ENCODE measurements at places on chromosomes 1 and 21. TPM values are rescaled to one million over a fixed set of nuclear protein-coding genes. Genes with fewer than 3 reads are reported as not detected.

GRCh38 chr1:93672069-93672468 lies 9.6 kb downstream of the BCAR3 start:
- no peak for DNase-seq

GRCh38 chr1:76379506-76379905 lies 305.0 kb downstream of the ST6GALNAC3 start:
- no peak for DNase-seq

GRCh38 chr1:225482421-225482950 lies 54.6 kb upstream of the LBR start:
- DNase-seq: no peak

GRCh38 chr1:238404921-238405320 lies 514.2 kb upstream of the ZP4 start:
- DNase-seq: no peak

- DNase-seq: peak; percentile 25
These were observed 192.9 kb downstream of the RHOU start for GRCh38 chr1:228927946-228928898.

DNA sequence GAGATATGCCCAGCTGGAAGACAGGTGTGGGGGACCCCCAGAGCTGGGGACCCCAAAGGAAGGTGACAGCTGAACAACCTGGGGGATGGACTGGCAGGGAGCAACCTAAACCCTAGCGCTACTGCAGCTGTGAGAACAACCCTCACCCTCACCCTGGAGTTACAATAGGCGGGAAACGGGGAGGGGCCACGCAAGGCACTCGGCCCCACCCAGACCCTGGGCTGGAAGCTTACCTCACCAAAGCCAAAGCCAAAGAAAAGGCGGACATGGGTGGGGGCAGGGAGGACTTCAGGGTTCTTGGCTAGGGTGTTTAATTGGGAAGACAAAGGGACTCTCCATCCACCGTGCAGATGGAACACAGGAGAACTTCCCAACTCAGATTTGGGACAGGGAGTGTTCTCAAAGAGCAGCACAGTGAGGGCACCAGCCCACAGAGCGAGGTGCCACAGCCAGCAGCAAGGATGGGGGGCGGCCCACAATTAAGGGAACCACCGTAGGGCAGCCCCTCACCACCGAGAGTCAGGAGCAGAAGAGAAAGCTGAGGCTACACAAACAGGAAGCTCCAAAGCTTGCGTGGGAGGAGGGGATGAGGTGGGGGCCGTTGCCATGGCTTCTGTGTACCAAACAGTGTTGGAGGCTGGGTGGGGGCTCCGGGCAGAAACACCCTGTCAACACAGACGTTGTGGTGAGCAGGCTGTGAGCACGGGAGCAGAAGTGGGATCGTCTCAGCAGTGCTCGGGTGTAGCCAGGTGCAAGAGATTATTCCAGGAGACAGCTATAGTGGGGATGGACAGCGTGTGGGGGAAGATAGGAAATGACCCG lies 1.9 kb downstream of the TAGLN2 start:
- peak; percentile 89 for DNase-seq

GRCh38 chr1:206006946-206007345 lies 3.8 kb upstream of the RAB7B start:
- no peak for DNase-seq

GRCh38 chr1:204887846-204888245 lies 17.2 kb downstream of the NFASC start:
- no peak for DNase-seq

GRCh38 chr21:39650801-39651200 lies 38.1 kb downstream of the B3GALT5 start:
- no peak for DNase-seq

DNA sequence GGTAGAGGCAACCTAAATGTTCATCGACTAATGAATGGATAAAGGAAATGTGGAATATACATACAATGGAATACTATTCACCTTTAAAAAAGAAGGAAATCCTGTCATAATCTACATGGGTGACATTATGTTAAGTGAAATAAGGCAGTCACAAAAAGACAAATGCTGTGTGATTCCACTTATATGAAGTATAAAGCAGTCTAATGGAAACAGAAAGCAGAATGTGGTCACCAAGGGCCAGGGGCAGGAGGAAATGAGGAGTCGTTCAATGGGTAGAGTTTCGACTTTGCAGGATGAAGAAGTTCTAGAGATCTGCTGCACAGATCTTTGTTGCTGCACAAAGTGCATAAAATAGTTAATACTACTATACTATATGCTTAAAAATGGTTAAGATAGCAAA lies 7.8 kb downstream of the DIPK1A start:
- peak; percentile 35 for DNase-seq

DNA sequence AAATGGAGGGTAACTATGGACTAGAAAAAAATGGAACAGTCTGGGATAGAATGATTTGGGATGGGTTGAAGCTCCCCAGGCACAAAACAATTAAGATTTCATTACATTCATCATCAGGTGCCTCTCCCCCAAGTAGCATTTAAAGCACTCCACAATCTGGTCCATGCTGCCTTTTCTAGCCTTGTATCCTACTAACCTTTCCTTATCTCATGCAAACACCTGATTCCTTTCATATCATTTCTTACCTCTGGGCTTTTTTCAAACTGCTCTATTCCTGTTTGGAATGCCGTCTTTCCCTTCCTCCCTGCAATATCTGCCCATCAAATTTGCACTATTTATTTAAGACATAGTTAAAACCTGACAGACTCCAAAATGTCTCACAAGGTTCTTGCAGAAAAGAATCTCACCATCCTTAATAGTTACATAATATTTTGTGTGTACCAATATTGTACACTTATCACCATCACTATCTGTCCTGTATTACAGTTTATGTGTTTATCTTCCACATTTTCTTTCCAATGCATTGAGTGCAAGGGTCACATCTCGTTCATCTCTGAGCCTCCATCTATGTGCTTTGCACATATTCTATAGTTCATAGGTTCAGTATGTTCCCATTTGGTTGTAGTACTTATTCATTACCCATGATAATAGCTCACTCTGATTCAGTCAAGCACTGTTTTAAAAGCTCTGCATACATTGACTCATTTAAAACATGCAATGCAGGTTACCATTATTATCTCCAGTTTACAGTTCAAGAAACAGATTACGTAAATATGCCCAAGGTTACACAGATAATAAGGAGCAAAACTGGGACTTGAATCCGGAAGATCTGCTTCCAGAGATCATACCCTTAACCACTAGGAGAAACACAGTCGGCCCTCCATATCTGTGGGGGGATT lies 16.1 kb upstream of the SHCBP1L start:
- no peak for DNase-seq

DNA sequence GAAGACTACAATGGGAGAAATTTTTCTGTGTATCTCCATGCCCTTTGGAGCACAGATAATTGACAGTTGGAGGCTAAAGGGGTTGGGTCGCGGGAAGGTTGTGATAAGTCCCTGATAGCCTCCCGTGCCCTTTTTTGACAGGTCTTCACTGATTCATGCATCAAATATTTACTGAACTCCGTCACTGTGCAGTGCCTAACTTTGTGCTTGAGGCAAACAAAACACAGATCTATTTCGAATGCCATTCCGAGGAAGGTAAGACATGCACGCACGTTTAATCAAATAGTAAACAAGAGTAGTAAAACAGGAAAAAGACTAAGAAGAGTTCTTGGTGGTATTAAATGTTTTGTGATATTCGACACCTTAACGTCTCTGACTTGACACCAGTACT lies 494 bp upstream of the PIP5K1A start:
- no peak for DNase-seq

GRCh38 chr1:150213170-150214098 lies 22.5 kb downstream of the ANP32E start:
- DNase-seq: peak; percentile 94

DNA sequence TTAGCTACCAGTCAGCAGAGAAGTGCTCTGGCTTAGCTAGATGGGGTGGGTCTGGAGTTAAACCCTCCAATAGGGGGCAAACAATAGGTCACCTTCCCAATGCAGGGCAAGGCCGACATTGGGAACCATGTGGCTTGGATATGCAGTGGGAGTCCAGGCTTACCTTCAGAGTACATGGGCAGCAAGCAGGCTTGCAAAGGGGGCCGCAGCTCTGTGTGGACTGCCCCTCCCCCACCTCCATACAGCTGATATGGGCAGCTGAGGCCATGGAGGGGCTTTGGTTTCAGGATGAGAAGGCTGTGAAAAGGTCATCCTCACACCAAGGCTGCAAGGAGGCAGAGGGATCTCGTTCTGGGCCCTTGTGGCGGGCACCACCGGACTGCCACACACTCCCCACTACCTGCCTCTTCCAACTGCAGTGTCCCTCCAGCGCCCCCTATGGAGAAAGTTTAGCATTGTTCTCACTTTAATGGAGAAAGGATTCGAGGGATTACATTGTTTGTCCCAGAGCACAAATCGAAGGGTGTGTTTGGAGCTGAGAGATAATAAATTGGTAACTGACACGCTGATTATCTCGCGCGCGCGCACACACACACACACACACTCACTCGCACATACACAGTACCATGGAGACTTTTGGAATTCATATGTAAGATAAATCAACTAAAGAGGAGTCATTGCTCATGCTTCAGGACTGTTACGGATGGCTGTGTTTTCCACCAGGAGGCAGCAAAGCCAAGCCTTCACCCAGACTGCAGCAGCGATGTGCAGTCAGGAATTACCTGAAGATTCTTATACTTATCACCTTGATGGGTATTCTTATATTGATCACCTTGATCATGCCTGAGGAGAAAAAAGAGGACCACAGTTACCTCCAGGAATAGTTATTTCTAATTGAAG lies 7.0 kb upstream of the SMCP start:
- peak; percentile 19 for DNase-seq

DNA sequence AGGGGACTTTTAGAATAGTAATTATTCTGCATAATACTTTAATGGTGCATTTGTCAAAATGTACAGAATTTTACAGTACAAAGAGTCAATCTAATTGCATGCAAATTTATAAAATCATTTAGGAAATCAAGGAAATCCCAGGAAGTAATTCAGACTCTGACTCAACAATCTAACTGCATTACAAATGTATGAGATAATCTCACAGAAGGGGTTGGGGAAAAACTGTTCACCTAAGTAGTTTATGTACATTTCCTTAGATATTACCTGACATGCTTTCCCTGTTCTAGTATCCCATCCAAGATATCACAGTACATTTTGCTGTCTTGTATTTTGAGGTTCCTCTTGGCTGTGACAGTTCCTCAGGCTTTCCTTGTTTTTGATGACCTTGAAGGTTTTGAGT lies 4.7 kb downstream of the CRB1 start:
- DNase-seq: no peak

GRCh38 chr1:214980921-214981320 lies 101.6 kb upstream of the KCNK2 start:
- no peak for DNase-seq

DNA sequence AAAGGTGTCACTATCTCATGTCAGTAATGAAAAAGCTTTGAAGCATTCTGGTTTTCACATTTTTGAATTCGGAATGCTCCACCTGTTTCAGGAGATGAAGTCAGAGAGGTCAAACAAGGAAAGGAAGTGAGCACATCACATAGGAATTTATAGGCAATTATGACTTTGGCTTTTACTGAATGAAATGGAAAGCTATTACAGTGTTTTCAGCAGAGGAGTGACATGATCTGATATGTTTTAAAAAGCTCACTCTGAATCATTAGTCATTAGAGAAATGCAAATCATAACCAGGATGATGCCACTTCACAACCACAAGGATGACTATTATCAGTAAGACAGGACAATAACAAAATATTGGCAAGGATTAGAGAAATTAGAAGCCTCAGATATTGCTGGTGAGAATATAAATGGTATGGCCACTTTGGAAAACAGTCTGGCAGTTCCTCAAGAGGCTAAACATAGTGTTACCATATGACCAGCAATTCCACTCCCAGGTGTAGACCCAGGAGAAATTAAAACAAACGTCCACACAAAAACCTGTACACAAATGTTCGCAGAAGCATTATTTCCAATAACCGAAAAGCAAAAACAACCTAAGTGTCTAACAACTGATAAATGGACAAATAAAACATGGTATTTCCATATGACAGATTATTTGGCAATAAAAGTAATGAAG lies 7.5 kb downstream of the TAF1A start:
- DNase-seq: no peak

GRCh38 chr1:197731449-197731848 lies 43.8 kb downstream of the DENND1B start:
- no peak for DNase-seq

GRCh38 chr1:110262296-110262695 lies 52.2 kb downstream of the KCNC4 start:
- no peak for DNase-seq

- DNase-seq: no peak
These were observed 110.8 kb downstream of the DSCAM start for GRCh38 chr21:40736145-40736544.

- DNase-seq: no peak
These were observed 975.7 kb upstream of the PRMT6 start for GRCh38 chr1:106080608-106081325.

DNA sequence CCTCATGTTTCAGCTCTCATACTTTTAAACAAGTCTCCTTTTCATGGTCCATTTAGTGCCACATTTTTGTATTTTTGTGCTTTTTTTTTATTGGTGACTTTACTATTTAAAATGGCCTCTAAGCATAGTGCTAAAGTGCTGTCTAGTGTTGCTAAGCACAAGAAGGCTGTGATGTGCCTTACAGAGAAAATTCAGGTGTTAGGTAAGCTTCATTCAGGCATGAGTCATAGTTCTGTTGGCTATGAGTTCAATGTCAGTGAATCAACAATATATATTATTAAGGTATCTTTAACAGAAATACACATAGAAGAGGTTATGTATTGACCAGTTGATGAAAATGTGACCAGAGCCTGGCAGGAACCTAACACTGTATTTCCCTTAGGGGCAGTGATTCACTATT lies 12.8 kb upstream of the FUBP1 start:
- no peak for DNase-seq

- no peak for DNase-seq
These were observed 8.4 kb downstream of the GLUL start for GRCh38 chr1:182383037-182383661.

DNA sequence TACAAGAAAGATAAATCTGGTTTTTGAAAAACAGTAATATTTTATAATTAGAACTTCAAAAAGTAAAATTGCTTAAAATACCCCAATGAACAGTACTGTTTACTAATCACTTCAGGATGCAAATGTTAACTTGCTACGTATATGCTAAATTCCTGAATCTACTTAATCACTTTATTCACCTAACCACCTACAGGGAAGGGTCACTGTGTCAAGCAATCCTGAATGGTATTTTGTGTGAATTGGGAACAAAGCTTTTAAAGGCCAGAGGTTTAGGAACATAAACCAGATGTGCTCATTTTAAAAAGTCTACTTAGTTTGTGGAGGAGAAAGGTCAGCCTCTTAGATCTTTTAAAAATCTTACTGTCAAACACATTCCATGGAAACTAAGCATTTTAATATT lies 1143.0 kb upstream of the ADGRL2 start:
- no peak for DNase-seq

- no peak for DNase-seq
These were observed 7.7 kb downstream of the NENF start for GRCh38 chr1:212440419-212440818.

Gene PAPPA2
- 3.3 TPM for total RNA-seq

Gene BNIPL
- 2.8 TPM for total RNA-seq

Gene BGLAP
- 7.4 TPM for total RNA-seq

Gene SH2D1B
- not detected for total RNA-seq

Gene PRDM16
- total RNA-seq: 0.77 TPM

Gene CDK11B
- total RNA-seq: 41.5 TPM

Gene OR2G6
- total RNA-seq: not detected

Gene LHX8
- not detected for total RNA-seq

Gene OR14K1
- not detected for total RNA-seq

Gene MAGI3
- total RNA-seq: 5.5 TPM

Gene NT5C1A
- 0.29 TPM for total RNA-seq

Gene GSTM5
- 0.81 TPM for total RNA-seq

Gene TOR1AIP1
- total RNA-seq: 55.2 TPM

Gene FCRLA
- total RNA-seq: 0.30 TPM

Gene XCL1
- total RNA-seq: 11.7 TPM

Gene ATP1A2
- not detected for total RNA-seq
